ENCODE measurements at places on chromosomes 2 and 18.

- no peak for DNase-seq
Measured at GRCh38 chr18:23198217-23198845, 63.0 kb downstream of the CABLES1 start.

GRCh38 chr2:66457545-66457944 lies 22.6 kb downstream of the MEIS1 start:
- DNase-seq: no peak

GRCh38 chr2:5734859-5735520 lies 42.8 kb downstream of the SOX11 start:
- no peak for DNase-seq

DNA sequence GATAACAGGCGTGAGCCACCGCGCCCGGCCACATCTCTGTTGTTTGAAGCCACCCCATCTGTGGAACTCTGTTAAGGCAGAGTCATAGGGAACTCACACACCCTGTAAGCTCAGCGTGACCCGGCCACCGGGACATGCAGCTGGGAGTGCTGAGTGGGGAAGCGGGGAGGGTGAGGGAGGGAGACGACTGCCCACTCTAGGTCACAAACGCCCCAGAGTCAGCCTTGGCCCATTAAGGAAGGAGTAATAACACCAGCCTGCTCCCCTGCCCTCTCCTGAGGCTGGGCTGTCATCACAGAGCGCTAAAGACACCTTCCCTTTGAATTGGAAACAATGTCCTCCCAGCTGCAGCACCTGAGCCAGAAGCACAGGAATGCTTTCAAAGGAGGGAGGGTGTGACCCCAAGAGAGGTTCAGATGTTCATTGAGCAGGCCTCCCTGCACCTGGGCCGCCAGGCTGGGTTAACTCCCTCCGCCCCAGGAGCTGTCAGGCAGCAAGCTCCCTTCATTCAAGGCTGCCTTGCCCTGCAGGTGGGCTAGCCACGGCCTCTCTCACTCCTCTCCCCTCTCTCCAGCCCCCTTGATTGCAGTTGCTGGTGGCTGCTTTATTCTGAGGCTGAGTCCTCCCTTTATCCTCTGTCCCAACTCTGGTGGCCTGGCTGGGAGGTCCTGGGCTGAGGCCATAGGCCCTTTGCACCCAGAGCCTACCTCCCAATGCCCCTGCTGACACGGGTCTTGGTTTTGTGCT lies 77.2 kb upstream of the HPCAL1 start:
- DNase-seq: no peak

DNA sequence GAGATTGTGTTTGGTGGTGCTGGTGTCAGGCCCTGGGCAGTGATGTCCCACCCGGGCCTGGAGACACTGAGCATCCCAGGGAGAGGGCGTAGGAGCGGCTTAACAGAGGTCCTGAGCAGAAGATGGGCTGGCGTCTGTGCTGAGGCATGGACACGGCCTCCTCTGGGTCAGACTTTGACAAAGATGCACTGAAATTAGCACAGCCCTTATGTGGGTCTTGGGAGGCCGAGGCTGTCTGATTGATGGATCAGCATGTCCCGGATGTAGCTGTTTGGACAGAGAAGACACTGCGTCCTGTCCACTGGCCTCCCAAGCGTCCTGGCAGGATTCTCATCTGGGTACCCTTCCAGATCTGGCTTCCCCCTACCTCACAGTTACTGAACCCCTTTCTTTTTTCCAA lies 159.4 kb downstream of the ANKRD30B start:
- no peak for DNase-seq

DNA sequence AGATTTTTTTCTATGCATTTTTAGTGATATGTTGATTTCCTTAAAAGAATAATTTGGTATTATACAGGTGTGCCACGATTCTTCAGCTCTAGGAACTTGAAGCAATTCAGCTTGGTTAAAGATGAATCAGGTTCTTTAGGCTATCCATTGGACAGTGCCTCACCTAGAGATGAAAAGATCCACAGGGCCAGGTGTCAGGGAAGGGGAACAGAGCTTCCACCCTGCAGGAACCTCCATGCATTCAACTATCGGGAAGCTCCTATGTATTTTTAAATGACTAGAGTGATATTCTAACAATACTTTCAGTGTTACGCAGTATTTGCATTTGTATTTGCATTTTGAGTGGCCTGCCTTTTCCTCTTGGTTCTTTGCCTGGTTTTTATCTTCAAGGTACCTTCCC lies 40.2 kb downstream of the PKP4 start:
- DNase-seq: no peak

- DNase-seq: peak; percentile 38
Measured at GRCh38 chr18:36663312-36663711, 165.5 kb downstream of the TPGS2 start.
